ENCODE measurements at places on chromosomes 4 and X.

DNA sequence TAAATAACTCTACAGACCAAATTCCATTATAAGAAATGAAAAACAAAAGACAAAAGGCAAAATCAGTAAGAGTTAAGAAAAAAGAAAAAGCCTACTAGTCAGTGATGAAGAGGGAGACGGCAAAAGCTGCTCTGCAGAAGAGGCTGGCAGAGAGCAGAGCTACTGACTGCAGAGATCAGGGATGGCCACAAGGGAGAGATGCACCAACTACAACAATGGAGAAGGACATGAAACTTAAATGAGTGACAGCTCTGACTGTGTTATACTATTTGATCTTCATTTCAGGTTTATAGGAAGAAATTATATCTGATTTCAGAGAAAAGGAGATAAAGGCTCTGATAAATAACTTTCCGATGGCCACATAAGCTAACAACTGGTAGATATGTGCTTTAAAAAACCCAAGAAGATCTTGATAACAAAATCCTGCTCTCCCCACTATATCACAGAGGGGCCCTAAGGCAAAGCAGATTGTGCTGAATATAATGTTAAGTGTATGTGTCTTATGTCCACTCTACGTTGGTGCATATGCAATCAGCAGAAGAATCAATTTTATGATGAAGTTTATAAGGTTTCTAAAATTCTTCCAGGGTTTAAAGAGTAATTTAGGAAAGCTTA is 58.4 kb upstream of the COX18 start:
- DNase-seq = peak; percentile 4

- DNase-seq = no peak
These were observed 67.3 kb upstream of the VBP1 start for GRCh38 chrX:155148724-155149537.

DNA sequence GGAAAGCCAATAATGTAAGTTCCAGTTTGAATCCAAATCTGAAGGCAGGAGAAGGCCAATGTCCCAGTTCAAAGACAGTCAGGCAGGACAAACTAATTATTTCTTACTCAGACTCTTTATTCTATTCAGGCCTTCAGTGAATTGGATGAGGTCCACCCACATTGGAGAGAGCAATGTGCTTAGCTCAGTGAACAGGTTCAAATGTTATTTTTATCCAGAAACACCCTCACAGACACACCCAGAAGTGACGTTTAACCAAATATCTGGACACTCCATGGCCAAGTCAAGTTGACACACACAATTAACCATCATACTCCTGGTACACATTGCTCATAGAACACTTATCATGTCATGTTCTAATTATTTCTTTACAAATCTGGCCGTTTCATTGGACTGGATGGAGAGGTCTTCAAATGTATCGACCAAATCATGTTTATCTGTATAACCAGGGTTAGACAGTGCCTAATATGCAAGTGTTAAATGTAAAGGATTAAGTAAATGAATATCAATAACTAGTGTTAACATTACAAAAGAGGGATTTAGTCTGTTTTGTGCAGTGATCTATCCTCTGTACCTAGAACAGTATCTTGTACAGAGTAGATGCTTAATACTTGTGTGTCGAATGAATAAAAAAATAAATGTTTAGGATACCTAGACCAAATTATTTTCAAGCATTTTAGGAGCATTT is 27.1 kb upstream of the XK start:
- DNase-seq = no peak

DNA sequence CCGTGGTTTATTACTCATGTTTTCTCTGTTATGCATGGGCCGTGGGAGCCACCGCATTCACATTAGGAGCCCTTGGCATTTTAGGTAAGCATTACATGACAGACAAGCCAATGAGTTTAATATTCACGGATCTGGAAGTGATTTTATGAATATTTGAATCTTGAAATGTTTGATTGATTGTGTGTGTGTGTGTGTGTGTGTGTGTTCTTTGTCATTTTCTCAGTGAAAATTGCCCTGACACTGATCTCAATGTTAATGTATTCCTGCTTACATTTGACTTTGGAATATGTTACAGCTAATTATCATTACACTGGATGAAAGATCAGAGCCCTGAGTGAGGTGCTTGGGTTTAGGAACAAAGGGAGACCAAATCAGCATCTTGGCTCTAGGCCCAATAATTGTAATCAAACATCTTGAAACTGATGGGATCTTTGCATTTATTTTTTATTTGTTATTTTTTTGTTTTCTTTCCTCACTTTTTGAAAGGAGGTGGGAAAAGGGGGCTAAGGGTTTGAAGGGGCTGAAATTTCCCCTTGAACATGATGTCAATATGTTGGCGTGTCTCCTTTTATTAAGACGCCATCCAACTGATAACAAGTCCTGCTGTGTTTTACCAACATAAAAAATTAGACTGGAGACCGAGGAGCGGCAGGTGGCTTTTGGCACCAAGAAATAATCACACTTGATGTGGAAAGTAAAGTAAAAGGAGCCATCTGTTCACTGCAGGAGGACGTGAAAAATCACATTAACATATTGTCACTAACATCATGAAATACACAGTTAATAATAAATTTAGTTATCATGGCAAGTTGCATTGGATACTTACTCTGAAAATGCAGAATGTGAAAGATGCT is 5.2 kb upstream of the GK2 start:
- no peak for DNase-seq

DNA sequence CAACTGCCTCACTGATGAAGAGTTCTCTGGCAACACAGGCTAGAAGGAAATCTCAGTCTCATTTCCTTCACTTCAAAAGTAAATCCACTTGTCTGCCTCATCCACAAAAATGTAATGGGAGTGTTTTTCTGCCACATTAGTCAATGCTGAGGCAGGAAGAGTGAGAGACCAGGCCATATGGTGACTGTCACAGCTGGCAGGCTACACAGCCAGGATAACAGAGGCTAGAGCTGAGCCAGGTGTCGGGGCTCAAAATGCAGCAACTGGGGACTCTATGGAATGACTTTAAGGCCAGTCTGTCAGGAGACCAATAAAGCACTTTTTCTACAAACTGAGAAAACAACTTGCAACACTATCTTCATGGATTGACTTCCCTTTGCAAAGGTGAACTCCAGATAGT is 204.2 kb downstream of the GPC3 start:
- no peak for DNase-seq

DNA sequence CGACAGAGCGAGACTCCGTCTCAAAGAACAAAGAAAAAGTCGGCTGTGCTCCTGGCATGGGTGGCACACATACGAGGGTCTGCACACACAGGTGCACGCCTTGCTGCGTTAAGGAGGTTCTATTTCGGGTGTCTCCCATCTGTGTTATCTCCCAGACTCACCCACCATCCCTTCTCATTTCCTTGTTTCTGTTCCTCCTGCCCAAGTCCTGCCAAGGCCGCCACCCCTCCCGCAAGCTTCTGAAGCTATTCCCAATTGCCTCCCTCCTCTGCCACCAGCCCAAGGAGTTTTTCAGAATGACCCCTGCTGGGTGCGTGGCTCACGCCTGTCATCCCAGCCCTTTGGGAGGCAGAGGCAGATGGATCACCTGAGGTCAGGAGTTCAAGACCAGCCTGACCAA is 6.0 kb upstream of the IL3RA start:
- DNase-seq = no peak

GRCh38 chr4:183374950-183375555 is 52.8 kb upstream of the CLDN24 start:
- DNase-seq = no peak

DNA sequence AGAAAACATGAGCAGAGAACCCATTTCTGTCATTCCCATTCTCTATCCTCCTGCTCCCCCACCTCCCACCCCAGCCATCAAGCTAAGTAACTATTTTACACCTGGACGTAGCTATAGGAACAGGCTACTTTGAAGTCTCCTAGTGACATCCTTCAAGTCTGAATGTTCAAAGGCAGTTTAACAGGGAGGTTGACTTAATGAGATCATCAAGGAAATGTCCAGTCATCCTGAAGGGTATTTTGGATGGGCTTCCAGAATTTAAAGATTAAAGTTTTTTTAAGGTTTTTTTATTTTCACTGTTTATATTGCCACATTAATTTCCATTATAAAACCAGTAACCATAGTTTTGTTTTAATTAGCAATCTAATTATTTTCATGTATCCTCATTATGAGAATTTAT is 41.1 kb downstream of the HPF1 start:
- DNase-seq = no peak

DNA sequence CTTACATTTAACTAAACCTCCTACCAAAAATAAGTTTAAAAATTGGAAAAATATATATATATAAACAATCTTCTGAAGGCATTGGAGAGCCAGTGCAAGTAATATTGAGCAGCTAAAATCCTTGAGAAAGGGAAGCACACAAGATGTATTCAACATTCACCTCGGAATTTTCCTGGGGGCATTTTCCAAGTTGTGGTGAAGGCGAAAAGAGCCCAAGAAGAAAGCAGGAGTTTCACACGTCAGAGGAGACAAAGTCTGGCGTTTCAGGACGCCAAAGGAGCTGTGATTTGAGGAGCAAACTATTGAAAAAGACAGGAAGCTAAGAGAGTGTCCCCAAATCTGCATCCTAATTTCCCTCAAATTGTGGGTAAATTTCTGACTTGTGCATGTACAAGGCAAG is 9.1 kb upstream of the GASK1B start:
- no peak for DNase-seq

Measured in HTR-8/SVneo (cell line).